ENCODE measurements at places on chromosomes 4 and X. TPM values are rescaled to one million over a fixed set of nuclear protein-coding genes. Genes with fewer than 3 reads are reported as not detected.

The BANK1 gene
- polyA plus RNA-seq, result 2.0 TPM

The NSDHL gene
- 8.3 TPM for polyA plus RNA-seq

The AMTN gene
- not detected for polyA plus RNA-seq

The PLAC1 gene
- polyA plus RNA-seq, result not detected

The RXFP1 gene
- polyA plus RNA-seq, result 0.19 TPM
